HS-5 (cell line): ENCODE measurements at places on chromosomes 3 and 15.

- no peak for DNase-seq
These were observed 132.3 kb upstream of the NEO1 start for GRCh38 chr15:72919936-72920465.

DNA sequence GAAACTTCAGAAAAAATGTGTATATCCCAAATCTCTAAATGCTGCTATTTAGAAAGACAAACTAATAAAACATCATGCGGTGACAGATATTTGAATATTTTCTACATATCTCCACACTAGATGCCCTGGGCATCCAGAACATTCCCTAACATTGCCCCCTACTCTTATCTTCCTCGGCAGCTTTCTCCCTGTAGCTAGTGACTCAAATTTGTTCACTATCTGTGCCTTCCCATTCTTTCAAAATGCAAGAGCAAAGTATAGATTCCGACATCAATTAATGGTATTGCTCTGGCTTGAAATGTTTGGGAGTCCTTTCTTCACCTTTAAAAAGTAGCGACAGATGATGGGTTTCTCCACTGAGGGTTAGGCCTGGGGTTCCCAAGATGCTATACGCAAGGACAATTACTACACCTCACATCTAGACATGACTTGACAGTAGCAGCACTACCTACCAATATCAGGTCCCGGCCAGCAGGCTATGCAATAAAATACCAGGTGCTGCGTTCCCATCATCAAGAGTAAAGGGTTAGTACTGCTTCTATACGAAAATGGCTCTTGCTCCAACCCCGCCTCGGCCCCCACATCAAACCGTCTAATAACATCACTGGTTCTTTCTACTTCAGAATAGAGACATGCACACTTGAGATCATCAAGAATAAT, 631 bp downstream of the UBR1 start:
- no peak for DNase-seq

- no peak for DNase-seq
These were observed 110.0 kb upstream of the DLG1 start for GRCh38 chr3:197408177-197408957.

DNA sequence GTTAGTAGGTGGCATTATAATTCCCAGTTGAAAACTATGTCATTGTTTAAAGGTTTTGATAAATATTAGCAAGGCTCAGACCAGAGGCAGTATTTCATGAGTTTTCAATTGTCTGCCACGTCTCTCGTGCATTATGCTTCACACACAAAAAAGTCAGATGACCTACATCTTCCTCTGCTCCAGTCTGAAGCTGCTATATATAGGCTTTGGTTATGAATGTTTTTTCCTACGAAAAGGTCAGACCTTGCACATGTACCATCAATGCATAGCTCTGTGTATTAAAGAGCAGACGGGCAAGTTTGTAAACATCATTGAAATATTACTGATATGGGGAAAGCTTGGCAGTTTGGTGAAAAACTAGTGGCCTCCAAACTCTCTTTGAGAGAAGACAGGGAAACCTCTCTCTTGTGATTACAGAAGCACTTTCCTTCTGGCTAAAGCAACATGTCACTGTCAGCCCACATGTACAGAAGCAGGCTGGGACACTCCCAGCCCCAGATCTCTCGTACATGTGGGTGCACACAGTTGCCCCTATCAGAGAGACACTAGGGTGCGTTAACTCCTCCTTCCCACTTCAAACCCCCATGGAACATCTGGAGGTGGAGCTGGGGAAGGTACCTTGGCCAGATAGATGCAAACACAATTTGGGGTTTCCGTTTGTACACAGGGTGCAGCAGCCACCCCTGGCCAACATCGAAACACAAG, 184.0 kb upstream of the BCL6 start:
- no peak for DNase-seq

- no peak for DNase-seq
These were observed 39.4 kb upstream of the WNT5A start for GRCh38 chr3:55526332-55527030.

- DNase-seq = no peak
These were observed 171.9 kb downstream of the SYNPR start for GRCh38 chr3:63450023-63450422.

- DNase-seq = no peak
These were observed 32.9 kb downstream of the TIMP4 start for GRCh38 chr3:12125772-12126171.

DNA sequence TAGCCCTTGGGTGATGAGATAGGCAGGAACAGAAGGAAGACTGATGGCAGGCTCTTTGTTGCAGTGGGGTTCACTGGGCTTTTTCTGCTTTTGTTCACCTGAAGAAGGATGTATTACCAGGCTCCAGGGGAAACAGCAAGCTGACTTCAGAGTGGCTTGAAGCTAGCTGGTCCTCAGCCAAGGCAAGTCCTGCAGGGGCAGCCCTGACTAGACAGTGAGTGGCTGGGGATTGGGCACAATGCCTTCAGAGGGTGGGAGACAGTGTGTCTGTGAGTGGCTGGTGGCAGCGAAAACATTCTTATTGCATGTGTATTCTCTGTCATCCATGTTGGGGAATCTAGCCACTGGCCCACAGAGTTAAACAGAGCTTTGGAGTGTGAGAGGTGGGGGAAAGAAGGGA, 2.3 kb upstream of the TEX264 start:
- DNase-seq = no peak

DNA sequence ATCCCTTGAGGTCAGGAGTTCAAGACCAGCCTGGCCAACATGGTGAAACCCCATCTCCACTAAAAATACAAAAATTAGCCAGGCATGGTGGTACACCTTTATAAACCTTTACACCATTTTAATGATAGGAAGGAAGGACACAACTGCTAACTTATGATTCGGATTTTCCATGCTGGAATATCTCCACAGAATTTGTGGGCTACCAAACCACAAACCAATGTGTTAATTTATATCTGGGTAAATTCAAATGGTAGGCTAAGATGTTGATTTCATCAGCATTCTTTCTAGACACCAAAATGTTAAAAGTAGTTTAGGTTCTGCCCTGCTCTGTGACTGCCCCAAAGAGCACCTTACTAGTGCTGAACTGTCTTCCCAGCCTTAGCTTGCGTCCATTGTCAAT, 72.8 kb downstream of the POLQ start:
- no peak for DNase-seq

DNA sequence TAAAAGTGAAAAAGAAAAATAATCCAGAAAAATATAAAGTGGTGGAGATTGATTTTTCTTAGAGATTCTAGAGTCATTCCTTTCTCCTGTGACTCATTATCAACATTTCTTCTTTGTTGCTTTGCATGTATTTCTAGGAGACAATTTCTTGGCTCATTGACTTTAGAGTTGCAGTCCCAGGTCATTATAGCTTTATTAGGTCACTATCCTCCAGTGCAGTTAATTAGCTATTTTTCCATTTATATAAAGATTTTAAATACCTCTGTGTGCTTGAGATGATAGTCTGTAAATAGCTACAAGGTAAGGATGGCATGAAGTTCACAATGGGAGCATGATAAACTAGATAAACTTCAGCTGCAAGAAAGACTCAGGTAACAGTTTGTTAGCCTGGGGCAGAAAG, at the start of gene OR4F15:
Gene OR4F15 (plus strand): TSS at position 301 of the 400 bp plus-strand sequence. CDS start 5,985 bp downstream, outside the sequence.
- DNase-seq = no peak

GRCh38 chr3:78497021-78497420, 1270.8 kb downstream of the ROBO1 start:
- DNase-seq = no peak

- DNase-seq = no peak
These were observed 26.6 kb upstream of the SMAD6 start for GRCh38 chr15:66675446-66675845.

DNA sequence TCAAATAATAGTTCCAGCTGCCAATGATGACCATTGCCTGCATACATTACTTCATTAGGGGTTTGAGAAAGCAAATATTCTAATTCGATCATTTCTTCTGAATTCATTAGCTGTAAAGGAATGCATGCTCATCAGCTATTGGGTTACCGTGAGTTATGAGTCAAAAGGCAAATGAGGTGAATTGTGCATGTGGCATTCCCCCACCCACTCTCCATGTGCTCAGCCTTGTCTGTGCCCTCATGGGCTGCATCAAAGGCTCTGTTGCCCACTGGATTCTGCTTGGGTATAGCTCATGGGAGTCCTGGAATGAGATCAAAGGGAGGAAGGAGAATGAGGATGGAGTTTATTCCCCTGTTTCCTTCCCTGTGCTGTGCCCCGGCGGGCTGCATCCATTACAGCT, 99.3 kb upstream of the CHRNA7 start:
- DNase-seq = no peak

- DNase-seq = peak; percentile 4
These were observed 16.0 kb downstream of the SLC22A14 start for GRCh38 chr3:38297947-38298711.

- no peak for DNase-seq
These were observed 647.4 kb upstream of the LMCD1 start for GRCh38 chr3:7854266-7854665.

GRCh38 chr3:21847005-21847404, 96.0 kb upstream of the ZNF385D start:
- no peak for DNase-seq

DNA sequence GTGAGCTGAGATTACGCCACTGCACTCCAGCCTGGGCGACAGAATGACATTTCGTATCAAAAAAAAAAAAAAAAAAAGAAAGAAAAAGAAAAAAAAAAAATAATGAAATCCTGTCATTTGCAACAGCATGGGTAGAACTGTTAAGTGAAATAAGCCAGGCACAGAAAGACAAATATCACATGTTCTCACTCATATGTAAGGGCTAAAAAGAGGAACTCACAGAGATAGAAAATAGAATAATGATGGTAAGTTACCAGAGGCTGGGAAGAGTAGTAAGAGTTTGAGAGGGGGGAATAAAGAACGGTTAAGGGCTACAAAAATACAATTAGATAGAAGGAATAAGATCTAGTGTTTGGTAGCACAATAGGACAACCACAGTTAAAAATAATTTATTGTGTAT, 19.7 kb downstream of the DENND6A start:
- no peak for DNase-seq

- no peak for DNase-seq
These were observed 21.8 kb upstream of the PTX3 start for GRCh38 chr3:157414861-157415260.

- peak; percentile 60 for DNase-seq
These were observed 903 bp downstream of the SLC25A38 start for GRCh38 chr3:39383881-39384664.

- DNase-seq = no peak
These were observed 40.4 kb downstream of the OR4F15 start for GRCh38 chr15:101852356-101852755.

DNA sequence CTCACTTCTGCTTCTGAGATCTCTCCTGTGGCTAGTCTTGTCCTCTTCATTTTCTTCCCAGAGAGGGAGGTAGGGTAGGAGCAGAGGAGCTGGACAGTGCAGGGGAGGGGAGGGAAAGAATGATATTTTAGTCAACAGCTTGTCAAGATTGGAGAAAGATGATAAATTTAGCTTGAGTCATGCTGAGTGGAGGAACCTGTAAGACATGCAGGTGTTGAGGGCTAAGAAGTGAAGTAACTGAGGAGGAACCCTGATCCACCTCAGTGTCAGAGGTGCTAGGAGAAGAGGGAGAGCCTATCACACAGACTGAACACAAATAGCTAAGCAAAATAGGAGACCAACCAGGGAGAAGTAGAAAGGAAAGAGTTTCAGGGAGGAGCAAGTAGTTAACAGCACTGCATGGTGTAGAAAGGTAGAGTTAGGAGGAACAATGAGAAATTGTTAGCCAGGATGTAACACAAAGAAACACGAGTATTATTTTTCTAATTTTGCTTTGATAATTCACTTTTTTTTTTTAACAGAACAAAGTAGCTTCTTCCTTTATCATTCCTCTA, 108.2 kb upstream of the CHRM5 start:
- no peak for DNase-seq
